ENCODE measurements at places on chromosomes 6 and 20. TPM values are rescaled to one million over a fixed set of nuclear protein-coding genes. Genes with fewer than 3 reads are reported as not detected.

Gene KIF6
- not detected for total RNA-seq

Gene CGA
- not detected for total RNA-seq

GRCh38 chr20:38196076-38196475, 31.0 kb upstream of the TGM2 start:
- no peaks in the 10 kb centered on the region for H3K27me3 ChIP-seq
- H3K36me3 ChIP-seq, result no peaks in the 10 kb centered on the region
- H3K27ac ChIP-seq, result peak overlapping the region; percentile 16
- no peak overlapping the region for H3K4me3 ChIP-seq
- H3K4me1 ChIP-seq, result peaks cover 8% of the 10 kb centered on the region

- no peaks in the 10 kb centered on the region for H3K27me3 ChIP-seq
- H3K27ac ChIP-seq, result no peak overlapping the region
- no peak for DNase-seq
- no peak overlapping the region for H3K4me3 ChIP-seq
Measured at GRCh38 chr6:105983763-105984162, 102.4 kb upstream of the PRDM1 start.

GRCh38 chr20:34242879-34243278, 1.7 kb downstream of the ASIP start:
- no peak overlapping the region for H3K27ac ChIP-seq
- no peaks in the 10 kb centered on the region for H3K4me1 ChIP-seq
- no peak overlapping the region for H3K4me3 ChIP-seq
- DNase-seq, result no peak

- H3K4me3 ChIP-seq, result peak overlapping the region; percentile 79
- peaks cover 15% of the 10 kb centered on the region for H3K4me1 ChIP-seq
- no peak for DNase-seq
Measured at GRCh38 chr6:33297406-33297955, 1.3 kb downstream of the RGL2 start.

Gene BEND3
- total RNA-seq, result 0.54 TPM

Gene GRIK2
- 0.92 TPM for total RNA-seq

- no peaks in the 10 kb centered on the region for H3K36me3 ChIP-seq
- peak overlapping the region; percentile 20 for H3K27ac ChIP-seq
- no peaks in the 10 kb centered on the region for H3K4me1 ChIP-seq
Measured at GRCh38 chr6:13561624-13562267, 12.7 kb upstream of the SIRT5 start.

DNA sequence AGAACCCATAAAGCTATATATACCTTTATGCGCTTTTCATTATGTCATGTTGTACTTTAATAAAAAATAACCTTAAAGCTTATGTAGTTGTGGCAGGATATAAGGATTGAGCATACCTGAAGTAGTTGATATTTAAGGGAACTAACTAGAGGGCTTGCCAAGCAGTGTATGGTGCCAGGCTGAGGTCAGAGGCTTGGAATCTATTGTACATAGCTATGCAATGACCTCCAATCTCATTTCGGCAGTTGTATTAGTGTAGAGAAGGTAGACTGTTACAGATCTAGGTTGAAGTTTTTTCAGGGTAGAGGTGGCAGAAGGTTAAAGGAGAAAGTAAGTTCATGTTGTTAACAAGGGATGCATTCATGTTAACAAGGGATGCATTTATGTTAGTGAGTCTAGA, 397.7 kb upstream of the HS3ST5 start:
- H3K27me3 ChIP-seq, result no peaks in the 10 kb centered on the region
- DNase-seq, result no peak
- no peak overlapping the region for H3K27ac ChIP-seq
- H3K36me3 ChIP-seq, result no peaks in the 10 kb centered on the region

DNA sequence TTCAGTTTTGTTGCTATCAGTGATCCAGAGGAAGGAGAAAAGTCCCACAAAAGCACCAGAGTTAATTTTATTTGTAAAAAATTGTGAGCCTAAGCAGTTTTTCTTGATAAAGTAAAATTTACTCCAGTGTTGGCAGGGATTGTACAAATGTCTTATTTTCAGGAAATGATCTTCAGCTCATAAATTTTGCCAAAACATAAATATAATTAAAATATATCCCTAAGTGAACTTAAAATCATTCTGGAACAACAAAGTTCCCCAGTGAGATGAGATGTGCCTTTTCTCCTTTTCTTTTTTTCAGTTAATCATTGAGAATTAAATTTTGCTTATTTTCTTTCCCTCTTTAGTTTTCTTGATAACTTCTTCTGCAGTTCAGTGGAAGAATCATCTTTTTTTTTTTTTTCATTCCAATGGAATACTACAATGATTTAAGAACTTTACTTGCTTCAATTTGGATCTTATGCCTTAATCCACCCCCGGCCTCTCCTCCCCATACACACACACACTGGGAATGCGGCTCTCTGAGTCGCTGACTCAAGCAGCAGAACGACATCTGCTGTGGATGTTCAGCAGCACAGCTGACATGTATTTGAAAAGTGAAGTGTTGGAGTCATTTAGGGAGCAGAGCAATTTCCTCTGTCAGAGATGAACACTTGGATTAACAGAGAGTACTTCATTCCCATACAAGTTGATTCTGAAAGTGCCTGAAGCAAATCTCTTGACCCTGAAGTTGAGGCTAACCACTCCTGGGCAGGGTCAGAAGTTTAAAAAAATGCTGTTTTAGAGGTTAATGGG, 27.7 kb upstream of the LAMA4 start:
- H3K4me3 ChIP-seq, result no peak overlapping the region
- no peak for DNase-seq
- H3K27me3 ChIP-seq, result no peaks in the 10 kb centered on the region
- no peaks in the 10 kb centered on the region for H3K36me3 ChIP-seq
- peaks cover 12% of the 10 kb centered on the region for H3K4me1 ChIP-seq
